Activated CD8-positive, alpha-beta memory T cell treated with anti-CD3 and anti-CD28 coated beads, Interleukin-2, amount 50 U/mL, for 4 hours (primary cell): ENCODE measurements at places on chromosomes 13 and 19.

GRCh38 chr19:47381653-47382279 lies 32.7 kb downstream of the DHX34 start:
- no peak for DNase-seq

DNA sequence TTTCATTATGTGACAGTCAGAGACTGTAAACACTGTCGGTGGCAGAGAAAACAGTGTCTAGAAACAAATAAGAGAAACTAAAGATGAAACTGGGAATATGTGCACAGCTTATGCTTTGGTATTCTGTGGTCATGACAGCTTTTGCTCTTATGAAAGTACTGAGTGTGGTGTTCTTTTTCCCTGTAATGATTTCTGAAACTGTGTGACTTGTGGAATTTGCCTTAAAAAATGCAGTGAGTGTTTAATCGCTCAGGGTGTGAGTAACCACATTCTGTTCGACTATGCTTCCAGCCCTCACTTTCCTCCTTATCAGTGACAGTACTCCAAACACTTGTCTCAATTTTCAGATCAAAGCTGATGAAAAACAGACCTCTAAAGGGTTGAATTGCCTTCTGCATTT lies 66.9 kb upstream of the DIAPH3 start:
- no peak for DNase-seq

GRCh38 chr13:21526707-21527540 lies 67.8 kb upstream of the ZDHHC20 start:
- DNase-seq, result no peak

- no peak for DNase-seq
These were observed 1.3 kb downstream of the MAN2B1 start for GRCh38 chr19:12665281-12665573.

- no peak for DNase-seq
These were observed 170.5 kb downstream of the STK24 start for GRCh38 chr13:98406427-98406826.

- no peak for DNase-seq
These were observed 2.4 kb upstream of the PTGER1 start for GRCh38 chr19:14477418-14478112.

DNA sequence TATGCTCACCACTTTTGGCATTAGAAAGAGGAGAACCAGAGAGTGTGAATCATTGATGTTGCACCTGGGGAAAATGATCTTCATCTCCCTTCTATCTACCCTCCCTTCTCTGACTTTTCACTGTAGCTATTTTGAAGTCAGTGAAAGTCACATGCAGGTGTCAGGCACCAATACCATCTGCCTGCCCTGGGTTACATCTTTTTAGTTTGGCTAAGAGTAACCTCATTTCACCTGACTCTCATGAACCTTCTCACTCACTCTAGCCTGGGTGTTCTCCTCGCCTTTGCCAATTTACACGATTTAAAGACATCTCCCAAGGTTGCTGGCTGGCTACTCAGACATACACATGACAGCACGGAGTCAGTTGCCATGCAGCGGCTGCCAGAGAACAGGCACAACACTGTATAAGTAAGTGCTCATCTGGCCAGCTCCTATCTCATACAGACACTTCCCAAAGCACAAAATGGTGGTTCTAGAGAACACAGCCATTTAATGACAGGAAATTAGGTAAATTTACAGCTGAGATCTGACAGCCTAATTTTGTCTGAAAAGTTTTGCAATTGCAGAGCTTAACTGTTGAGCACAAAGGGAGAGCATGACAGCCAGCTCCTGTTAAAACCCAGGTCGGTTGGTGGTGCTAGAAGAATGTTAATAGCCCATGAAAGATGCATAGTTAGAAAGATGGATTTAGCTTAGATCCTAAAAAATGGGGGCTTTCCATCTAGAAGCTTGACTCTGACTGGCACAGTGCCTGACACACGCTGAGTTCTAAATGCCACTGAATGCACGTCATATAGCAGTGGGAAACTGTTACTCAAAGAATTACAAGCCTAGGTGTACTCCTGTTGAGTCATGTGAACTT lies 32.5 kb downstream of the LCP1 start:
- peak; percentile 36 for DNase-seq

GRCh38 chr19:39377373-39378362 lies 13.2 kb downstream of the PAF1 start:
- DNase-seq, result no peak
